Iris pigment epithelial cell (primary cell): ENCODE measurements at places on chromosomes 16 and 17.

GRCh38 chr17:74151551-74152315, 51.7 kb upstream of the RPL38 start:
- no peak for DNase-seq

DNA sequence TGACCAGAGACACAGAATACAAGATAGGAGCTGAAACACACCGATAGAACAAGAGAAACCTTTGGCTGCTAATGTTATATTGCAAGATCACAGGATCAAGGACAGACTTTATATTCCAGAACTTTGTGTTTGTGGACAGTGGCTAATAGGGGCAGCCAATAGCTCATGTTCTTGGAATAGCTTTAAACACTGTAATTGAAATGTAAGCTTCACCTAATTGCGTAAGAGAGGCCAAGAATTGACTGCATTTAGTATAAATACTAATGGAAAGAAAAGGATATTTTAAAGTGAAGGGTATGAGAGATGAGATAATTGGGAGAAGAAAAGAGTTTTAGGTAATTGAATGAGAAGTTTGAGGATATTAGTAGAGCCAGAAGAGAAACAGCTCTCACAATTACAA, 758.8 kb downstream of the CDH11 start:
- peak; percentile 20 for DNase-seq

DNA sequence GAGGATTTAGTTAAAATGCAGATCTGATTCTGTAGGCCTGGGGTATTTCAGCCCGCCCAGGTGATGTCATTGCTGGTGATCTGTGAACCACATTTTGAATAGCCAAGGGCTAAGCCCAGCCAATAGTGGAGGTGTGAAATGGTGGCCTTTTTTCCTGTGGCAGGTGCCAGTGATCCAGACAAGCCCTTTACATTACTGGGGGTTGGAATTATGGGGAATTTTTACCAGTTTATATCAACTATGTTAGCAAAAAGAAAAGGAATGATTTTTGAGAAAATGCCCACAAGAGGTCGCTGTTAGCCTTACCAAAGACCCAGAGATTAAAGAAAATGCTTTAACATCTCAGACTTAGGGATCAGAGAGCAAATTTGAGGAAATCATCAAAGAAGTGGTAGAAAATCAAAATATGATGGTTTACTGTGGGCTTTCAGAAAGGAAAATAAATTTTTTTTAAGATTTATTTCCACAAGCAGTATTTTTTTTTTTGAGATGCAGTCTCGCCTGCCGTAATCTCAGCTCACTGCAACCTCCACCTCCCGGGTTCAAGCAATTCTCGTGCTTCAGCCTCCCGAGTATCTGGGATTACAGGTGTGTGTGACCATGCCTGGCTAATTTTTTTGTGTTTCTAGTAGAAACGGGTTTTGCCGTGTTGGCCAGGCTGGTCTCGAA, 3.9 kb downstream of the VPS35L start:
- DNase-seq, result peak; percentile 67

GRCh38 chr16:31179219-31179746, 656 bp upstream of the FUS start:
- no peak for DNase-seq

DNA sequence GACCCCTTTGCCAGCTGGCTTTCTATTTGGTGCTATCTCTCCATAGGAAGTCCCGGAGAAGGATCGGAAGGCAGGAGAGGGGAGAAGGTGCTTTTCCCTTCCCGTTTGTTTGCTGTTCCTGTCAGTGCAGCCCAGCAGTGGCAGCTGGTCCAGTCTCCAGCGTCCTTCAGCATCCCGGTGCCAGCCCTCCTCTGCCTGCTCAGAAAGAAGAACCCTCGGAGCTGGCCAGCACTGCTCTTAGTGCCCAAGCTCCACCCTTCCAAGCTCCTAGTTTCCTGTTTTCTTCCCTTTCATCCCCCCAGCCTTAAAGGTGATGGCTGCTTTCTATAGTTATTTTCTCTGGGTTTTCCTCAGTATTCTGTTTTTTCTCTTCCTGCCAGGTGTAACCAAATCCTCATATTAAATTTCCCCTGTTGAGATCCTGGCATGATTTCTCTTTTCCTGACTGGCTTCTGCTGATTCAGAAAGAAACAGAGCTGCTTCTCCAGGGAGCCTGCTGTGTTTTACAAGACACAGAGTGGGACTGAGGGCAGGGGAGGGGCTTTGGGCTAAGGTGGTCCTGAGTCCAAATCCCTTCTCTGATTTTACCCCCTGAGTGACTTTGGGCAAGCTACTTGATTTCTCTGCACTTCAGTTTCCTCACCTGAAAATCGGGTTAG, 186.8 kb downstream of the COPRS start:
- DNase-seq, result no peak

GRCh38 chr17:55295411-55296170, 30.8 kb downstream of the HLF start:
- peak; percentile 40 for DNase-seq

DNA sequence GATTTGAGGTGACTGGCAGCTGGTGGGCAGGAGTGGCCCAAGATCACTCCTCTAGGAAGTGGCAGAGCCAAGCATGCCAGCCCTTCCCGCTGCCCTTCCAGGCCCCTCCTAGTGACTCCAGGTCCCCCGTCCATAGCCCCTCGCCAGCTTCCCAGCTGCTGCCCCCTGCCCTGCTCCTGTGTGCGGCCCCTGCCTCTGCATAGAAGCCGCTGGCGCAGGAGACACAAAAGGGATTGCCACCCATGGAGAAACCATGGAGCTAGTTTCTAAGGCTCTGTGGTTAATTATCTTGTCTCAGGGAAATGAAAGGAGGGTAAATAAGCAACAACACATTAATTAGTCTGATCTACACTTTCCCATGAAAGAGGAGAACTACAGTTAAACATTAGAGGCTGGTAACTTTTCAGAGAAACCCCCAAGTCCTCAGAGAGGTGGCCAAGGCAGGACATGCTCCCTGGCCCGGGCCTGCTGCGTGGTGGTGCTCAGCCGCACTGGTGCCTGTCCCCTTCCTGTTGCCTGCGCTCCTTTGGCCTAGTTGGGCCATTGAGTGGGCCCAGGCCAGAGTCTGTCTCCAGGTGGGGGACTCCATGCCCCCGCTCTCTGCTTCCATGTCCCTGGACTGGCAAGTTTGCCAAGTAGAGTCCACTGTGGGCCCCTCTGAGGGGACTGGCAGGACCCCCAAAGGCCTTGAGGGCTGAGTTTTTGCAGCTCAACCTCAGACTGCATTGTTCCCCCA, 65.2 kb downstream of the PRMT7 start:
- DNase-seq, result no peak

DNA sequence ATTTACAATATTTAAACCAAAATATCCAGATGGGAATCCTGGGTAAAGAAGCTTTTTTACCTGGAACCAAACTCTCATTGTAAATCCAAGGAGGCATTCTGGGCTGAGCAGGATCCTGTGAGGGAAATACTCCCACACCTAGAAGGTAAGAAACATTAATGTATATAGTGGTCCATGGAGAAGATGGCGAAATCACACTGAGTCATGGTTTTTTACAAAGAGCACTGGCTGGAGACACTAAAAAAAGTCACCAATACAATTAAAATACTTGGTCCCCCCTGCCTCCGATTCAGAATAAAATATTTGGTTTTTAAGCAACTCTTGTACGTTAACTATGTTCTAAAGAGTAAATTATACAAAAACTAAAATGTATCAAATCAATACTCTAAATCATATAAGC, 32.9 kb downstream of the SYNRG start:
- DNase-seq, result peak; percentile 32

GRCh38 chr16:3004319-3004718, 8.4 kb upstream of the CLDN9 start:
- DNase-seq, result no peak

- peak; percentile 79 for DNase-seq
Observed at GRCh38 chr17:41392278-41392677, 5.1 kb downstream of the KRT31 start.

DNA sequence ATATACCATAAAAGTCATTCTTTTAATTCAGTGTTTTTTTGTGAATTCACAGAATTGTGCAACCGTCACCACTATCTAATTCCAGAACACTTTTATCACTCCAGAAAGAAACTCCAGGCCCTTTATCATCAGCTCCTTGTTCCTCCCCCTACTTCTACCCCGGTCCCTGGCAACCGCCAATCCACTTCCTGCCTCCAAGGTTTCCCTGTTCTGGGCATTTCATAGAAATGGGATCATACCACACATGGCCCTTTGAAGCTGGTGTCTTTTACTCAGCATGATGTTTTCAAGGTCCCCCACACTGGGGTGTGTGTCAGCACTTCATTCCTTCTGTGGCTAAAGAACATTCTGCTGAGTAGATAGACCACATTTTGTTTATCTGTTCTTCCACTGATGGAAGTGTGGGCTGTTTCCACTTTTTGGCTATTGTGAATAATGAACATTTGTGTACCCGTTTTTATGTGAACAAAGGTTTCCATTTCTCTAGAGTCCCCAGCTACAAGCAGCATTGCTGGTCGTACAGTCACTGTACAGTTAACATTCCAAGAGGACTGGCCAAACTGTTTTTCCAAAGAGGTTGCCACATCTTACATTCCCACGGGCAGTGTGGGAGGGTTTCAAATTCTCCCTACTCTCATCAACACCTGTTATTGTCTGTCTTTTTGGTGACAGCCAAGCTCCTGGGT, 75.8 kb upstream of the ZNF469 start:
- DNase-seq, result peak; percentile 92

- DNase-seq, result no peak
Observed at GRCh38 chr16:57797526-57798266, 4.6 kb downstream of the KIFC3 start.

- DNase-seq, result no peak
Observed at GRCh38 chr17:50429793-50430192, 3.8 kb downstream of the ACSF2 start.
